Pancreas (tissue), 10 donors: ENCODE measurements at places on chromosomes 13 and 19.

DNA sequence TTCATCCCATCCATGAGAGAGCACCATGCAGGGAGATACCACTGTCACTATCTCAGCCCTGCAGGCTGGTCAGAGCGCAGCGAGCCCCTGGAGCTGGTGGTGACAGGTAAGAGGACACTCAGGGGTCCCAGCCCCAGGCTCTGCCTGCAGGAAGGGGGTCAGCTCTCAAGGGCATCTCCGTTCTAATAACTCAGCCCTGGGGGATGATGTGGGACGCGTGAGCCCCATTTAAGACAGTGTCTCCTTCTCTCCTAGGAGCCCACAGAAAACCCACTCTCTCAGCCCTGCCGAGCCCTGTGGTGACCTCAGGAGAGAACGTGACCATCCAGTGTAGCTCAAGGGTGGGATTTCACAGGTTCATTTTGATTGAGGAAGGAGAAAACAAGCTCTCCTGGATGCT is 15.5 kb upstream of the KIR3DL3 start:
- DNase-seq, result no peak

- peak; percentile 51 for DNase-seq
These were observed 460.5 kb downstream of the COG6 start for GRCh38 chr13:40116008-40116407.

GRCh38 chr13:113365971-113366588 is 2.1 kb upstream of the GRTP1 start:
- DNase-seq, result no peak

DNA sequence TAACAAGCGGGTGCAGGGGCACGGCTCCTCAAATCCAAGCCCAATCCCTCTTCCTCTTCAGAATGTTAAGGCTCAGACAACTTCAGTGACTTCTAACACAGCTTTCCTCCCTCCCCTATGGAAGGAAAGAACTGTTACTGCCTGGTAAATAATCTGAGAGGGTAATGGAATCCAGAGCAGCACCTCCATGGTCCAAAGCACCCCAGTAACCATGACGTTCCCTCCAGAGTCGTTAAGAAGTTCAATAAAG is 969 bp downstream of the AKT2 start:
- DNase-seq, result no peak

GRCh38 chr13:30696278-30697176 is 38.8 kb upstream of the ALOX5AP start:
- peak; percentile 54 for DNase-seq

DNA sequence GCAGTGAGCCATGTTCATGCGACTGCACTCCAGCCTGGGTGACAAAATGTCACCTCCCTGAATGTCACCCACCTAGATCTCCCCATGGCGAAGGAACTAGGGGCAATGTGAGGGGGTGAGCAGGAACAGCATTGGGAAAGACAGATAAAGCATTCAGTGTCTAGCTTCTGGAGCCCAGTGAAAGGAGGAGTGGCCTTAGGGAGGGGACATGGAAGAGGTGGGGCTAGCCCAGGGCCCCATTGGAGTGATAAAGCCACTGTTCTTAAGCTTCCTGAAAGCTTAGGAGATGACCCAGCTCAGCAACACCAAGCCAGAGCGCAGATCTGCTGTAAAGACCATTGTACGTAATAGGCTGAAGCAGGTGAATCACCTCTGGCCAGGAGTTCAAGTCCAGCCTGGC is 13.0 kb upstream of the KCNN1 start:
- DNase-seq, result no peak

DNA sequence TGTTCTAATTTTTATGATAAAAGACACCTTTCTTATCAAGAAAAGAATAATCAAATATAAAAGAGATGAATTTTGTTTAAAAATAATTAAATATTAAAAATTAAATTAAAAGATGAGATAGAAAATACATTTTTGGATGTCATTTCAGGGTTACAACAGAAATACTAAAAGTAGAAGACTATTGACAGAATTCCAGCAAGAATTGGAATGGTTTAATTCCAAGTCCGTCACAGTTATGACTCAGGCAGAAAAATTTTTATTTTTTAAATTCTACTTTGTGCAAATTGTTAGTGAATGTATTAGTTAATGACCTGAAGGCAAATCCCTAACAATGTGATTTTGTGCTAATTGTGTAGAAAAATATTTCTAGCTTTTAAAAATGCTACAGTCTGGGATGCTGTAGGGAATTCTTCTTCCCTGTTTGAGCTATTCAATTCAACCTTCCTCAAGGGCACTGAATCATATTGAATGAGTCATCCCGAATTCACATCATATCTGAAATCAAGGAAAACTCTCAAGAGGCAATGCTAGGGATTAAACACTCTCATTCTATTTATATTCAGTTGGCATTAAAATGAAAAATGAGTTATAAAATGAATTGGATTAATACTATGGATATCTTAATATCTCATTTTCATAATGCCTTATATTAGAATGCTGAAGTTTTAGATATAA is 633.5 kb upstream of the ATXN8OS start:
- DNase-seq, result no peak

DNA sequence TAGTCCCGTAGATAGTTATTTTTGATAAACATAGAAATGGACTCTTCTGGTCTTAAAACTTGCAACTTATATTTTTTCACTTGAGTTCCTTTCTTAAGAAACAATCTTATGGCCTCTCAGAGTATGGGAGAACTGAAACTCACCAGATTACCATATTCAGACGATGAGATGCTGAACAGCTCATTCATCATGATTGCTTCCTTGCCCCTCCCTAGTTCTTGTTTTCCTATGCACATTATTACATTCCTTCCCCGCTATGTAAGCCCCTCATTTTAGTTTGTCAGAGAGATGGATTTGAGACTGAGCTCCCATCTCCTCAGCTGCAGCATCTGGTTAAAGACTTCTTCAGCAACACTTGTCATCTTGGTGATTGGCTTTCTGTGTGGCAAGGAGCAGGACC is 158.5 kb downstream of the SLITRK6 start:
- no peak for DNase-seq

- no peak for DNase-seq
These were observed 58.1 kb downstream of the EDNRB start for GRCh38 chr13:77860507-77860981.

GRCh38 chr19:52991484-52991883 is 22.2 kb upstream of the ERVV-1 start:
- no peak for DNase-seq
